Stimulated activated CD8-positive, alpha-beta memory T cell treated with anti-CD3 and anti-CD28 coated beads, Interleukin-12 subunit alpha, Interleukin-12 subunit beta, amount 100 ng/mL, for 1 hour (primary cell): ENCODE measurements at places on chromosomes 12 and 14.

- no peak for DNase-seq
Observed at GRCh38 chr12:78040111-78040510, 209.4 kb downstream of the NAV3 start.

DNA sequence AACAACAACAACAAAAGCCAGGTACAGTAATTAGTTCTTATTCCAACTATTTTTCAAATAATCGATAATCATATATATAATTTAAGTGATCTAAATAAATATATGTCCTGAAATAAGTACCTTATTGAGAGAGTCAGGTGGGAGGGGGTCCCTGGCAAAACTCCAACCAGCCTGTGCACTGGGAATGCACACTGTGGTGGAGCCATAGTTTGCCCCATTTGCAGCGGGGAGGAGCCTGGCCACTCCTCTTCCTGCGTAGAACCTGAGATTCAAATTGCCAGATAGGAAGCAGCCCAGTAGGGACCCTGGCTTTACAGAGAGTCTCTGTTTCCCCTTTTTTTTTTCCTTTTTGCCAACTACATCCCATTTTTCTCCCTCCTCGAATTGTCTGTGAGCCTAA lies 26.4 kb downstream of the CPNE8 start:
- no peak for DNase-seq

- DNase-seq, result no peak
Observed at GRCh38 chr14:91827746-91828145, 39.6 kb downstream of the TC2N start.

DNA sequence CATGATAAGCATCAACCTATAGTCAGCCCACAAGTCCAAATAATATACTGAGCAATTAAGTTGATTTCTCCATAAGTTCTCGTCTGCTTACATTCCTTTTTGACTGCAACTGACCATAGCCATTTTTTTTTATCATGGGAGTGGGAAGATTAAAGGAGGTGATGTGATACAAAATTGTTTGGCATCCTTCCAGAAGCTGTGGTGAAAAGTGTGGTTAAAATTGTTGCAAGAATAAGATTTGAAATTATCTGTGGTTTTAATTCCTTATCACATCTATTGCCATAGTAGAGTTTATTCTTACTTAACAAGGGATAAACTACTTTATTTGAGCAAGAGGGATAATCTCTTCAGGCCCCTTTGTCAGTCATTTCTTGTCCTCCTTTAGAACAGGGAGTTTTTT lies 50.7 kb downstream of the LIN52 start:
- no peak for DNase-seq

DNA sequence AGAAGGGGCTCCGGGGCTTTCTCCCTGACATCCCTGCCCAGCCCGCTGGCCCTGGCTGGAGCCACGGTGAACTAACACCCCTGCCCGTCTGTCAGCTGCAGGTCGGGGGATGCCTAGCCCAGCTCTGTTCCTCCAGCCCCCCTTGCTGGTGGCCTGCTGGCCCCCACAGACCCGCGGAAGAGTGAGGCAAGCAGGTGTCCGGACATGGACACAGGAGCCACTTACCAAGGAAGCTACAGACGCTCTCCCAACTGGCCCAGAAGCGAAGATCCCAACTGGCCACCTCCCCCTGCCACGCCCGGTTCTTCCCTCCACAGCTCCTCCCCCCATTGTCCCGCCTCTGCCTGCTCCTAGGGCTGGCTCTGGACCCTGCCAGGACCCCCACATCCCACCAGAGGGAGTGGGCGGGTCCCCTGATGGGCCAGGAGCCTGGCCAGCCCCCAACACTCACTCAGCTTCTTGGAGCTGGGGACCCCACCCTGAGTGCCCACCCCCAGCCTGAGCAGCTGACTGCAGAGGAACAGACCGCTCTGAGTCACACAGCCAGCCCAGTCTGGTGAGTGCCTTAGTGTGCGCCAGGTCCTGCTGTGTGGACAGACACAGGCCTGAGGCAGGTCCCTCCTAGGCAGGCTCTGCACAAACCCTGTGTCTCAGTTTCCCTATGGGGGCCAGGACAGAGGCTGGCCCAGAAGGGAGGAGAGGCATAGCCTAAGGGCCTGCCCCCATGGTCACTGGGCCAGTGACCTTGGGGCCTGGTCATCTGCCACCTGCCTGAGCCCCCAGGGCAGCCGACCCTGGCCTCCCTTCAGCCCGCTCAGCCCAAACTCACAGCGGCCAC lies 7.7 kb downstream of the AHNAK2 start:
- no peak for DNase-seq

- no peak for DNase-seq
Observed at GRCh38 chr12:12791756-12792369, 6.4 kb downstream of the APOLD1 start.

DNA sequence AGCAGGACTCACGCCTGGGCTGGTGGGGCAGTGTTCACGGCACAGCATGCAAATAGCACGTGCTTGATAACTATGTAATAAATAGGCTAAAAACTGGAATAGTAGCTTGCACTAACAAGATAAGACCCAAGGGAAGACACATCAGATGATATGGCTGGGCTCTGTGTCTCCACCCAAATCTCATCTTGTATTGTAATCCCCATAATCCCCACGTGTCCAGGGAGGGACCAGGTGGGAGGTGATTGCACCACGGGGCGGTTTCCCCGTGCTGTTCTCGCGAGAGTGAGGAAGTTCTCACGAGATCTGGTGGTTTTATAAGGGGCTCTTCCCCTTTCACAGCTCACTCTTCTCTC lies 46.9 kb downstream of the RIMBP2 start:
- DNase-seq, result no peak

DNA sequence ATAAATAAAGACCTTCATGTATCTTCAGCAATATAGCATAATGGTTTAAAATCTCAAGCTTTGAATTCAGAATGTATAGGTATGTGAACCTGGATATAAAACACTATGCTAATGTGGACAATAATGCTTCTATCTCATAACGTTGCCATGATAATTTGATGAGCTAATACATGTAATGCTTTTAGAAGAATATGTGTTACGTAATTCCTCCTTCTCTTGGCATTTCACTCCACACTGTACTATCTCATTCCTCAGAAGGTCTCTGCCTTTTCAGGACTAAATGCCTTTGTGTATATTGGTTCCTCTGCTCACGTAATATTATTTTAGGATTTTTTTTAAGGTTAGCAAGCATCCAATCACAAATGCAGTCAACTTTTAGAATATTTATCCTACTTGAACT lies 86.5 kb downstream of the FOXA1 start:
- no peak for DNase-seq

- no peak for DNase-seq
Observed at GRCh38 chr12:56695327-56696101, 7.4 kb upstream of the PTGES3 start.

GRCh38 chr12:130873825-130874224 lies 2.0 kb downstream of the RAN start:
- no peak for DNase-seq

DNA sequence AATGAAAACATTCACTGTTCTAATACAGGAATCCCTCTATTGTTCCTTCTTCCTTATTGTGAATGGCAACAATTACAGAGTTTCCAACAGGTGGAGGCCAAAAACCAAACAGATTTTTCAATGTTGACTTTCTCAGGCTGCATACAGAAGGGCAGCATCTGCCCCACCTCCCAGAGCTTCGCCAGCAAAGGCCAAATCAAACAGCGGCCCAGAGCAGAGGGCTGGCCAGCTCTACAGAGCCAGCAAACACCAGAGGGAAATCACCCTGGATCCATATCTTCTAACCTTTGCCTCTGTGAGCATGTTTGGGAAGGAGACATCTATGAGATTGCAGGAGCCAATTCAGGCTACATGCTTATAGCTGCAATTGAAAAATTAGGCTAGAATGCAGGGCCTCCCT lies 4.4 kb upstream of the CRACR2A start:
- no peak for DNase-seq

GRCh38 chr12:100337727-100338126 lies 19.1 kb upstream of the SLC17A8 start:
- DNase-seq, result no peak

GRCh38 chr12:31644536-31644935 lies 15.0 kb upstream of the ETFBKMT start:
- DNase-seq, result no peak

GRCh38 chr14:61588419-61588901 lies 106.9 kb upstream of the HIF1A start:
- DNase-seq, result no peak

GRCh38 chr12:90299121-90299520 lies 590.5 kb upstream of the ATP2B1 start:
- no peak for DNase-seq

DNA sequence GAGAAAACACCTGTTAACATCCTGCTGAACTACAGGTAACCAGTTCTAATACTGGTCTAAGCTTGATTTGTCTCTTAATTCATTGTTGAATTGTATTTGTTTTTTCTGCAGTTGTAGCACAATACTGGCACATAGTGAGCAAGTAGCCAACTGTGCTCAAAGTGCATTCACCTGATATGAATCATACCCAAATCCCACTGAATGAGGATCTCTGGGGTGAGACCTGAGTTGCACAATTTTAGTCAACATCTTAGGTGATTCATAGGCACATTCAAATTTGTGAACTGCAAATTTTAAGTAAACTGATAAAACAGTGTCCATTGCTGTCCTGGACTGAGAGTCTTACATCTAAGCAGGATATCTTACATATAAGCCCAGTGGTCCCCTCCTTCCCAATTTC lies 12.8 kb downstream of the KCNC2 start:
- no peak for DNase-seq

DNA sequence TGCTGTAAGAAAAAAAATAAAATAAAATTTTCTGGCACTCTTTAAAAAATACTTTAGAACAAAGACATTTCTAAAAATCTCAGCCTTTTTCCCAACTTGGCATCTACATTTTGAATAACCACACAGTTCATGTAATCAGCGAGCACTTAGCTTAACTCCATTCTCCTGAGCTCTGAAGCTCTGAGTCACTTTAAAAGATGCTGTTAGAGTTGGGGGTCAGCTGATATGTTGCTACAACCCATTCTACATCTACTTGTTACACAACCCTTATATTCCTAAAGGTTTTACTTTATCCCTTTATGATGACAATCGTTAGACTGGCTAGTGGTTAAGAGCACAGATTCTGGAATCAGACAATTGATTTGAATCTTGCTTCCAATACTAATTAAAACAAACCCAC lies 48.3 kb downstream of the SLC41A2 start:
- no peak for DNase-seq

DNA sequence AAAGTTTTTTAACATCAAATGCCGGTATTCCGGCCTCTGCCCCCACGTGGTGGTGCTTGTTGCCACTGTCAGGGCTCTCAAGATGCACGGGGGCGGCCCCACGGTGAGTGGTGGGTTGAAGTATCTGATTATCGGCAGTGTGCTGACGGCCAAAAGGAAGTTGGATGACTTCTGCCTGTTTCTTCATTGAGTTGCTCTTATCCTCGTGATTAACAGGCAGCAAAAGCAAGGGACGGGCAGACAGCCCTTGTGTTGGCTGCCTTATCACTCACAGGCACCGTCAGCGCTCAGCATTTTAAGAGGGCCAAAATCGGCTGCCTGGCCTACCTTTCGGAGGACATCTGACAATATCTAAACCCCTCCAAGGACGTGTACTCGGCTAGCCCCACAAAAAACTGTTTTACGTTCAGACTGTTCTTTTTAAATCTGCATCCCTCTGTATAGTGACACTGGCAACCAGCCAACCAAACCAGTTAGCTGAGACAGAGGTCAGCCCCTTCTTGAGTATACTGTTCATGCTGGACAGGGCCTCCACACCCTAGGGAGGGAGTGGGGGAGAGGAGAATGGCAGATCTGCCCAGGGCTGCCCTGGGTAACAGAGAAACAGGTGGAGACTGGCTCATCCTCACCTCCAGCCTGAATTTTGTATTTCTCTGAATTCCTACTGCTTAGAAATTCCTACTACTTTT lies 22.9 kb upstream of the AKAP5 start:
- no peak for DNase-seq

- DNase-seq, result no peak
Observed at GRCh38 chr12:1935242-1935641, 16.8 kb upstream of the CACNA2D4 start.

DNA sequence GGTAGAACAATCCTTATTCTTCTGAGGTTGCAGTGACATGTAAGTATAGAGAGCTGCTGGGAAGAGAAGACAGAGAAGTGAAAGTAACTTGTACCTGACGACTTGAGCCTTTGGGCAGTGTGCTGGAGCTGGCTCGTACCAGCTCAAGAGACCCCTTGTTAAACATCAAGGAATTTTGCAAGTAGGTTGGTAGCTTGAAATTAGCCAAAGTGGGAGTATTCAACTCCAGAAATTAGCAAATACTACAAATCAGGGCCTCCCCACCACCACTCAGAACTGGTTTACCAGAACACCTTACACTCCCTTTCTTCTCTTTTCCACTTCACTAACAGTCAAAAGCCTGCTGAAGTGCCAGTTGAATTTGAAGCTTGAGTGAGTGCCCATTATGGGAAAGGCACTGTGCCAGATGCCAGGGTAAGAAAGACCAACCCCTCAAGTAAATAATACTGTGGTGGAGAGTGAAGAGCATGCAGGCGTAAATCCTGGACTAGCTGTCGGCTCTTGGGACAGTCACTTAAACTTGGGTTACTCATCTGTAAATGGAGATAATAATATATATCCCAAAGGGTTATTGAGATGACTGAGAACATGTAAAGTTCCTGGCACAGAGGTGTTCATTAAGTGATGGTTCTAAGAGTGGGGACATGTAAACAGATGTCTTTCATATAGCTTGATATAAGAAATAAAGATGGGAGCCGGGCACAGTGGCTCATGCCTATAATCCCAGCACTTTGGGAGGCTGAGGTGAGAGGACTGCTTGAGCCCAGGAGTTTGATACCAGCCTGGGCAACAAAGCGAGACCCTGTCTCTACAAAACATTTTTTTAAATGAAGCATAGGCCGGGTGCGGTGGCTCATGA lies 27.0 kb upstream of the EID3 start:
- DNase-seq, result no peak

- no peak for DNase-seq
Observed at GRCh38 chr12:120642121-120642520, 1.7 kb downstream of the CABP1 start.

- DNase-seq, result no peak
Observed at GRCh38 chr12:67442896-67443295, 173.7 kb downstream of the CAND1 start.

DNA sequence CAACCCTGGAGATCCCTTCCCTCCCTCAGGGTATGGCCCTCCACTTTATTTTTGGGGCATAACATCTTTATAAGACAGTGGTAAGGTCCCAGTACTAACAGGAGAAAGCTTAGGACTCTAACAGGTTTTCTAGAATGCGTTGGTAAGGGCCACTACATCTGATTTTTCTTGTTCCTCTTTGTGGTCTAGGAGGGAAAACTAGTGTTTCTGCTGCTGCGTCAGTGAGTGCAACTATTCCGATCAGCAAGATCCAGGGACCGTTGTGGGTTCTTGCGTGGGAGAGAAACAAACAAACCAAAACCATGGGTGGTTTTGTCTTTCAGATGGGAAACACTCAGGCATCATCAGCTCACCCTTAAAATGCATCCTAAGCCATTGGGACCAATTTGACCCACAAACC lies 123.6 kb upstream of the SLC16A7 start:
- DNase-seq, result no peak
